Stimulated activated CD4-positive, alpha-beta T cell treated with anti-CD3 and anti-CD28 coated beads, TNF-alpha, amount 100 ng/mL, for 4 hours (primary cell): ENCODE measurements at places on chromosomes 1 and 21.
A peak's percentile ranks its signal among the peaks of the same experiment; 100 is the strongest.

DNA sequence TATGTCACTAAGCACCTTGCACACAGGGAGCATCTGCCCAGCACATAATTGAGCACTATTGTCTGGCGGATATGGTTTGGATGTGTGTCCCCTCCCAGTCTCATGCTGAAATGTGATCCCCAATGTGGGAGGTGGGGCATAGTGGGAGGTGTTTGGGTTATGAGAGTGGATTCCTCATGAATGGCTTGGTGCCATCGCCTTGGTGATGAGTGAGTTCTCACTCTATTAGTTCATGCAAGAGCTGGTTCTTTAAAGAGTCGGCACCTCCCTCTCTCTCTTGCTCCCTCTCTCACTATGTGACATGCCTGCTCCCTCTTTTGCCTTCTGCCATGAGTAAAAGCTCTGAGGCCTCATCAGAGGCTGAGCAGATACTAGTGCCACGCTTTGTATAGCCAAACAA is 9.5 kb downstream of the CTSK start:
- no peak for DNase-seq

DNA sequence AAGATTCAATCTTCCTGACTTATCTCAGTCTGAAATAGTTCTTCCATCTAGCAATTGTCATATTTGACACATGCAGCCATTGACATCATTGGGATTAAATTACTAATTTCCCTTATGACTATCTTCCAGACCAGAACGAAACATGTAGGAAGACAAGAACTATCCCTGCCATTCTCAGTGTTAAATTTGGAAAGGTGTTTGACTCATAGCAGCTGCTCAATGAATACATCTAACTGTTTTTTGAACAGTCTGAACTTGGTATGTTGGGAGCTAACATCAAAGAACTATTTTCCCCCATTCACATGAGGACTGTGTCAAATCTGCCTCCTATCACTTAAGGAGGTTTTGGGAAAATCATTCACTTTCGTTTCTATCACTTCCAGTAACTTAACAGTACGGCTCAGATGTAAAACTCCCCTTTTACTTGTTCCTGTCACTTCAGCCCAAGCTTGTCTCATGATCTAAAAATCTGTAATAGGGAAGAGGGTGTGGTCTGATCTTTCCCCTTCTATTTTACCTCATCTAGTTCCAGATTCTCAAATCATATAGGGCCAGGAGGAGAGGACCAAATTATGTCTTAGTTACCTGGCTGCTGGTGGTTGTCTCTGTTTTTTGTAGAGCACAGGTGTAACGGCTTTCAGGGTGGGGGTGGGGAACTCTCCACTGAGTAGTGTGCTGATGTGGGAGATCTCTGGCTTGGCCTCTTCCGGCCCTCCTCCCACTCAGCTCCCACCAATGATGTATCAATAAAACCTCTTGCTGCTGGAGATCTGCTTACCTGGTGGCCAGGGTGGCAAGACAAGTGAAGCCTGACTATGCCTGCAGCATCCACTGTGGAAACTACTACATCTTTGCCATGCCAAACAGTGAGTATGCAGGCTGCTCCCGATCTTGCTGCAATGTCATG is 26.2 kb upstream of the SLAMF1 start:
- no peak for DNase-seq

DNA sequence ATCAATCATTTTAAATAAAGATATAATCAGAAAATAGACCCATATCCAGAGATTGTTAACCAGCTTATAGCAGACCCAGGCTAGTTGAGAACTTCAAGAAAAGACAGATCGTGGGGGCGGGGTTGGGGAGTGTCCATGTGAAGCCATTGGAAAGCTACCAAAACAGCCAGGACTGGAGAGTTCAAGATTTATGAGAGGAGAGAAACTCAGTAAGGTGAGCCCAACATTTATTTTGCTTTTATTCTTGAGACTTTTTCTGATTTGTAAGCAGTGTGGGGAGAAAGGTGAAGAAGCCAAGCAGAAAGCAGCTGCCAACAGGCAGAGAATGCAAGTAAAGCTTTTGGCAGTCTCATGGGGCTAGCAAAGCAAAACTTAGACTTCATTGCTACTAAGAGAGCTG is 179.9 kb downstream of the VPS13D start:
- no peak for DNase-seq

GRCh38 chr1:24235921-24236788 is 49.1 kb upstream of the IFNLR1 start:
- DNase-seq = no peak

DNA sequence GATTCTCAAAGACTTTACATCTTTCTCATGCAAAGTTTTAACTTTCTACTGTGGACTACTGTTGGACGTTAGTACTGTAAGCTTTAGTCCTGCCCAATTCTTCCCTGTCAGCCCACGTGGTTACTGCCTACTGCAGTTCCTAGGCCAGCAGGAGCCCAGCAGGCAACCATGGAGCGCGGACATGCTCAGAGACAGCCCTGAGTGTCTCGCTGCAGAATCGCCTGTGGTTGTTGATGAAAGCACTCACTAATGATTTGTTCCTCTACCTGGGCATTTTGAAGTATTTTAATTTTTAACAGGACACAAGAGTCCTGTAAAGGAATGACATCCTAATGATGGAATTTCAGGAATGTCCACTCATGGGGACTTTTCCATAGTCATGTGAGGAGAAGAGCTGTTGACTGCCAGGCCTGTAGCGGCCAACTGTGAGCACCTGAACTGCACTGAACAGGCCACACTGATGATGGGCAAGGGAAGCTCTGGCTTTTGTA is 44.1 kb downstream of the PGBD5 start:
- no peak for DNase-seq

- no peak for DNase-seq
These were observed 89.8 kb downstream of the NMNAT2 start for GRCh38 chr1:183328371-183328770.

- no peak for DNase-seq
These were observed 3.9 kb upstream of the COL16A1 start for GRCh38 chr1:31707711-31708110.

GRCh38 chr21:46078322-46078977 is 19.5 kb upstream of the COL6A2 start:
- DNase-seq = no peak

DNA sequence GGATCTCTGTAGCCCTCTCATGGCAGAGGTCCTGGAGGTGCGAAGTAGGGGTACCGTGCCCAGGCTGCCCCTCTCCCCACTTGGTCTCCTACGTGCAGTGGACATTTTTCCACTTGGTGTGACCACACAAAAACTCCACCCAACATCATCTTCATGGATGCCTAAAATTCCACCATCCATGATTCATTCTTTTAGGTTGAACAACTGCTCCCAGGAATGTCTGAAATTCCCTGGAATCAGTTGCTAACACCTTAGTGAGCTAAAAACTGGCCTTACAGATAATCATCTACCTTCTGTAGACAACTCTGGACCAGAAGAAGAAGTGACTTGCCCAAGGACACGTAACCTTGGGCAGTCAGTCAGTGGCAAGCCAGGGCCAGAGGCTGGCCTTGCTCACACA is 32.1 kb upstream of the CLIC4 start:
- no peak for DNase-seq

- no peak for DNase-seq
These were observed 87.1 kb downstream of the TRIM11 start for GRCh38 chr1:228319352-228320088.

- DNase-seq = no peak
These were observed 55.5 kb downstream of the EPS15 start for GRCh38 chr1:51463561-51463960.

DNA sequence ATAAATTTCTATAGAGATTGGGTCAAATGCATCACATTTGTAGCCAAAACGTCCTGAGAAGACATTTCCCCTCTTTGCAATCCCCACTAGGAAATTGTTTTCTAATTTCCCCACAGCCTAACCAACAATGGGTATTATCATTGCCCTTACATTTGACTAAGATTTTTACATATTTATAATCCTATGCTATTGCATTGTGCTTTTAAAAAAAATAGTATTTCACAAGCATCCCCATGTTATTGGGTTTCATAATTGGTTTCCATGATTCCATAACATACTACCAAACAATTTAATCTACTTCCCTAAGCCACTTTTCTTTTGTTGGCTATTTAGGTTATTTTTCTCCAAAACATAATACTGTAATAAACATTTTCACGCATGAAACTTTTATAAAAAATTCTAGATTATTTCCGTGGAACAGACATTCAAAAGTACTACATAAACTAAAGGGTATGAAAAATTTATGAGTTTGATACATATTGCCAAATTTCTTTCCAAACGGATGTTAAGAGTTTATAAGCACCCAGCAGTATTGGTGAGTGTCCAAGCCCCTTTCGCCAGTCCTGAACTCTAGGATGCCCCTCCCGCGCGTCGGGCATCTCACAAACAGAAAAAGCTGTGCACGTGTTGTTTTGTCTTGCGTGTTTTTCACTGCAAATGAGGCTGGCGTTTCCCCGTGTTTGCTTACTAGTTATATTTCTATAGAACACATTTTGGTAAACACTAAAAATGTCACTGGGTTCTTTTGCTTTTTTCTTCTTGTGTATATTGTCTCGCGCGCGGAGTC is 2.0 kb upstream of the LHX4 start:
- no peak for DNase-seq

GRCh38 chr21:16634515-16634914 is 878.3 kb upstream of the CXADR start:
- no peak for DNase-seq

DNA sequence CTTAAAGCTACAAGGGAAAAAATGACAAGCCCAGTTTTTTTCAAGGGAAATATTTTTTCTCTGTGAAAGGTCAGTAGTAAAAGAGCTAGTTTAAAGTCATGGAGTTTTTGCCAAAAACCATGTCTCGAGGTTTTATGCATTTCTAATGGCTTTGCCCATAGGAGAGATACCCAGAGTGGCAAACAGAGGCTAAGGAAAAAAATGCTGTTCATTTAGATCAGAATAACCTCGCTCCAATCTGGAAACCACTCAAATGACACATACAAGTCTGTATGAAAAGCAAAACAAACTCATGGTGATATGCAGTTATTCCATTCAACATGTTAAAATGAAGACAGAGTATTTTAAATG is 36.9 kb upstream of the EDEM3 start:
- no peak for DNase-seq

- no peak for DNase-seq
These were observed 382.8 kb downstream of the AMY1C start for GRCh38 chr1:104132382-104132973.

- DNase-seq = peak; percentile 30
These were observed at the start of gene NCAM2 for GRCh38 chr21:20997636-20998455. NCAM2 (plus strand) TSS chr21:20998409.

GRCh38 chr1:12132078-12132477 is 34.7 kb upstream of the TNFRSF1B start:
- no peak for DNase-seq

GRCh38 chr1:73511038-73511437 is 686.9 kb downstream of the LRRIQ3 start:
- no peak for DNase-seq

DNA sequence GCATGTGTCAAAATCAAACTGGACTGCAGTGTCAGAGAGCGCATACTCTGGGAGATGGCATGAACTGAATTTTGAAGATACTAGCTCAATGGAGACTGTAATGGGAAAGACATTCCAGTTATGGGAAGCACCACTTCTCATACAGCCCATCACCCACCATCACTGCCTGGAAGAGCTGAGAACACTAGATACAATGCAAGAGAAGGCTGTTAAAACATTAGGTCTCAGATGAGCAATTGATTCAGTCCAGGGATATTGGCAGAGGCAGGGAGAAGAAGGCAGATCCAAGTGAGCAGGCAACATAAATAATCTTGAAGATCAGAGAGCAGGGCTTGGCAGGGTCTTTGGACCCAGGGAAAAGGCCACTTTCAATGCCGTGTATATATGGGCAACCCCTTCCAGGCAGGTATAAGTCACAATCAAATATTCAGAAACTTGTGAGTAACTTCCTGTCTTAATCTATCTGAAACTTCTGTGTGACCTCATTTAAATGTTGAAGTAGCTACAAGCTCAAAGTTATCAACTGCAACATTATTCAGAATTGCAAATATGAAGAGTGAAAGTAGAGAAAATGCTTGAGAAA is 290.3 kb upstream of the SGIP1 start:
- DNase-seq = no peak

DNA sequence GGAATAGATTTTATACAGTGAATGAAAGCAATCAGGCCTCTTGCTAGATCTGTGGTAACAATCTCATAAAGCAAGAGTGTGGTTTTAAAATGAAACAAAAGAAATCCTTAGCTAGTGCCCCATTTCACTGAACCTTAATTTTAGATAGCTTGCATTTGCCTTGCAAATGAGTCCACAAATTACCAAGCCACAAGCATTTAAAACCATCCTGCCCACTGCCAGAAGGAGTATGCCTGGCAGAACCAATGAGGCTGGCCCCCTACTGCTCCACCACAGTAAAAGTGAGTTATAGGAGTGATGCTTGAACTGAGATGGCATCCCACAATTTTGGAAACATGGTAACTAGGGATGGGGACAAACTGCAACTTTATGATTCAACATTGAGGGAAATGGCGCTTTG is 206.4 kb upstream of the LMO4 start:
- DNase-seq = no peak
